ENCODE measurements at places on chromosomes 6 and 20.

DNA sequence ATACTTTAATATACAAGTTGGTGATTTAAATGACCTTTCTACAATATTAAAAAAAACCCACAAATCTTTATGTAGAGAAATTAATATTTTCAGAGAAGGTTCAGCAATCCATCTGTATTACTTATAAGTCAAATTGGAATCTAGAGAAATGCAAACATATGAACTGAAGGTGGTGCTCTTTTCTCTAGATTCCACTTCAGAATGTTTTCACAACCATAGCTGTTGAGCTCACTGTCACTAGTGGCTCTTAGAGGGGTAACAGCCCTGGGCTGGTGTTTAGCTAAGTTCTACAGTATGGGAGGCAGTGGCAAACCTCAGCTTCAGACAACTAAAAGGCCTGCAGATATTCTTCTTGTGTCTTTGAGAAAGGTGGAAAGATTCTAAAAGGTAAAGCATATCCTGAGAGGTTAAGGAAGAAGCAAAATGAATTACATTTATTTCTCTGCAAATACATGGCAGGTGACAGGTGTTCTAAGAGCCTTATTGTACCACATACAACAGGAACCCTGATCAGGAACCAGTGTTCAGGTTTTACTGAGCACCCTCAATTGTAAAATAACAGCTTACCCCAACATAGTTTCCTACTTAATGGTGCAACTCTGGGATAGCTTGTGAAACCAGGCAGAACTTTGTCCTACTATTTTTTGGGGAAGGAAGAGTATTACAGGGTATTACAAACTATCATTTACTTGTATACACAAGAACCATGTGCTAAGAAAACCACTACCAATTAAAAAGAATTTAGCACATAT is 56.6 kb upstream of the SAMHD1 start:
- no peak for DNase-seq

DNA sequence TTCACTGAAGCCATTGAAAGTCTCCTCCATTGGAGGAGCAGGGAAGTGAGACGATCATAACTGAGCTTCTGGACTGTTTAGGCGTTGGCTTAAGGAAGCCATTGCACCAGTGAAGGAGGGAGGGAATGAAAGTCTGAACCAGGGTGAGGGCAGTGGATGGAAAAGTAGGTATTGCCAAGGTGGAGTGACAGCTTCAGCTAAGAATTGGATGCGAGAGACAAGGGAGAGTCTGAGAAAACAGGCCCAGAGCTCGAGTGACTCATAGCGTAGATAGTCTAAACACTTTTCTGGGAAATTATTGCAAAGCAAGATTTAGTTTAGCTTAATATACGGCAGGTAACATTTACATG is 4.5 kb downstream of the DSP start:
- DNase-seq: no peak

DNA sequence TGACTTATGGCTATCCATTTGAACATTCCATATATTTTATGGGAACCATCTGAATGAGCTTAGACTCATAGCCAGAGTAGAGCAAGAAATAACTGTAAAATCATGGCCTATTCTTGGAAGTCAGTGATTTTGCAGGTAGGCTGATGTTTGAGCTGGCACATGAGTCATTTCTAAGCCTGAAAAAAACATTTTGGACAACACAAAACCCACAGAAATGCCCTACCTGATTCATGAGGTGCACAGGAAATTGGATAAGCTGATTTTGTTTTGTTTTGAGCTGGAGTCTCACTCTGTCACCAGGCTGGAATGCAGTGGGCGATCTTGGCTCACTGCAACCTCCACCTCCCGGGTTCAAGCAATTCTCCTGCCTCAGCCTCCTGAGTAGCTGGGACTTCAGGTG is 443.0 kb downstream of the PKHD1 start:
- no peak for DNase-seq

- no peak for DNase-seq
Observed at GRCh38 chr20:63706027-63706695, 1.6 kb downstream of the ARFRP1 start.

- no peak for DNase-seq
Observed at GRCh38 chr6:36131511-36132245, 1.4 kb downstream of the MAPK13 start.

DNA sequence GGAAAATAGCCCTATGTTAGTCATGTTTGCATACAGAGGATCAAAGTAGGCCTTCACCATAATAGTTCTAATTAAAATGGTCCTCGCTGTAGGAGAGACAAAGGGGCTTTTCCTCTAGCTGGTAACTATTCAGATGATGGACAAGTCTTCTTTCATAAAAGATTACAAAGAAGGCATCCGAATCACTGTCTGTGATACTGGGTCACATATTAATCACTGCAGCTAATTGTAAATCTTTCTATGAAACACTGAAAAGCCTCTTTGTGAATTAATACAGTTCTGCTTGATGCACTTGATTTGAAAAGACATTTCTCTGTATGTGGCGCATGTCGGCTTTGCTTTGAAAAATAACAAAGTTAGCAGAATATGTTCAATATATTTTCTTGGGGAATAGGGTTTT is 520.8 kb downstream of the KIF16B start:
- no peak for DNase-seq

- DNase-seq: no peak
Observed at GRCh38 chr6:135481783-135482369, 15.7 kb downstream of the AHI1 start.

DNA sequence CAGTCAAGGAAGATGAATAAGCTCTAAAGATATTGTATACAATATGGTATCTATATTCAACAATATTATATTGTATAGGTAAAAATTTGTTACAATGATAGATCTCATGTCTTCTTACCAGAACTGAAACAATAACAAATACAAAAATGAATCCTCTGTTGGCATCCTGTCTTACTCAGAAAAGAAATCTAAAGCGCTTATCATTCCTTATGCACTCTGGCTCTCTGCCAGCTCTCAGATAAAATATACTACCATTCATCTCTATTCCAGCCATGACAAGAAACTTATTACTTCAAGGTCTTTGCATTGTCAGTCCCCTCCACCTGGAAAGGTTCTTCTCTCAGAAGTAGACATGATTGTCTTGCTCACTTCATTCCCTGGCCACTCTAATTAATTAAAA is 138.6 kb downstream of the THEMIS start:
- DNase-seq: no peak
